ENCODE measurements at places on chromosomes 5 and 9.

- DNase-seq = no peak
Observed at GRCh38 chr5:92513067-92513466, 1068.0 kb downstream of the NR2F1-AS1 start.

DNA sequence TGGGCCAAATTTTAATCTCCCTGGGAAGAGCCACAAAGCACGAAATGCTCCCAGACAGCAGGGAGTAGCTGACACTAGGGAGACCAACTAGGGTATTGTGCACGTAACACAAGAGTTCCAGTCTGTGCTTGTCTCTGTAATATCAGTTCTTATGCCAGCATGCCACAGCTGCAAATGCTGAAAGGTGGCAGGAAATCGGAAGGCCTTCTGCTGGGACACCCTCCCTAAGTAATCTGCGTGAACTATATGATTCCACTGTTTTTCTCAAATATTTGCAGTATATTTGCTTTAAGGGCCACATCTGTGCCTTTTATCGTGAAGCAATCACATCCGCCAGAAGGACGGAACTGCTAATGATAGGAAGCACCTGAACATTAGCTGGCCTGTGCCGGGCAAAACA is 12.6 kb downstream of the VLDLR start:
- no peak for DNase-seq

DNA sequence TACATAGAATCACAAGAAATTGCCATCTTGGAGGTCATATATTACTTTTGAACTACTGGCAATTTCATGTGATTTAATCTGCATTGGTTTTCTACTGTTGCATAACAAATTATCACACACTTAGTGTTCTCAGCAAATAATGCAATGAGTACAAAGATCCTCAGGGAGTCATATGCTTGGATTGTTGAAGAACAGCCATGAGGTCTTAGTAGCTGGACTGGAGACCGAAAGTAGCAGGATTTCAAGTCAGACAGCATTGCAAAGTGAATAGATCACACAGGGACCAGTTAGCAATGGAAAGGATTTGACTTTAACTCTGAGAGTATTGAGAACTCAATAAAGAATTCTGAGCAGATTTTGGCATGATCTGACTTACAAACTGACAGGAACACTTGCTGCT is 32.2 kb upstream of the FRMD3 start:
- no peak for DNase-seq

DNA sequence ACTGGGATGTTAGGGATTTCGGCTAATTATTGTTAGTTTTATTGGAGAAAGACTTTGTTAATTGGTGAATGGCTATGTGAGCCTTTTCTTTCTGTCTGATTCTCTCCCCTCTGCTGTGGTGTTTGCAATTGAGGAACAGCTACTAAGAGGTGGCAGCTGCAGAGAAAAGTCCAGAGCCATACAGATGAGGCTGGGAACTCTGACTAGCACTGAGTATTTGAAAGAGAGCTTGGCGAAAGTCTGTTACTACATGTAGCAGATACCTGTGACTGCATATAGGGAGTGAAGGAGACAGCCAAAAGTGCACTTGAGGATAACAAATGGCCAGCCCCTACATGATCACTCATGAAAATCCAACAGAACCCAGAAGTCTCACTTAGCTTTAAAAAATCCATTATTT is 44.3 kb upstream of the HSPB3 start:
- DNase-seq = no peak

DNA sequence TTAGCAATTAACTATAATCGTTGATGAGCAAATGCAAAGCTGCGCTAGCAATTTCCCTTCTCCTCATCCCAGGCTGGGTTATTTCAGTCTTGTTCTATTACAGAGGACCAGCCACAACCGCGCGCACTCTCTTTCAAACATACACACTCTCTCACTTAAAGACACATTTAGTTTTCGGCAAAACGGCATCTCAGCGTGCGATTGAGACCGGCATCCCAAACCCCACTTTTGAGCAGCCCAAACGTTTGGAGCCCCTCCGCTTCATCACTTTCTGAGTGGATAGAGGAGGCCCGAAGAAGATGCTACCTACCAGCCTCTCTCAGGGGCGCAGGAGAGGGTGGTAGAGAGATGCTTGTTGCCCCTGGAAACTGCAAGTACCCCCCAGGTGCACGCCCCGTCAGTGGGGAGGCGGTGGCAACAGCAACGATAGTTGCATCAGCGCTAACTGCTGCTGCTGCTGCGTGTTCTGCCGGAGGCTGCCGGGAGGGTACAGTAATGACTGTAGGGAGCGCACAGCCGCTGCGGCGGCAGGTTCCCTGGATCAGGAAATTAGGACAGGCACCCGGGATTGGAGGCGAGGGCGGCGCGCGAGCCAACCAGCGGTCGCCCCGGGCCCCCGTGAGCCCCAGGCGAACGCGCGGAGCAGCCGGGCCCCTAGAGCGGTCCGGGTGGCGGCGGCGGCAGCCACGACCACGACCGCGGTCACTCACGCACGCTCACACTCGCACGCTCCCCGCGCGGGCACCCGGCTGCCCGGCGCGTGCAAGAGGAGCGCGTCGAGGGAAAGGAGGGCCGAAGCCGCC is 467 bp upstream of the VLDLR start:
- DNase-seq = peak; percentile 70

GRCh38 chr9:135146766-135147473 is 59.5 kb downstream of the OLFM1 start:
- no peak for DNase-seq

DNA sequence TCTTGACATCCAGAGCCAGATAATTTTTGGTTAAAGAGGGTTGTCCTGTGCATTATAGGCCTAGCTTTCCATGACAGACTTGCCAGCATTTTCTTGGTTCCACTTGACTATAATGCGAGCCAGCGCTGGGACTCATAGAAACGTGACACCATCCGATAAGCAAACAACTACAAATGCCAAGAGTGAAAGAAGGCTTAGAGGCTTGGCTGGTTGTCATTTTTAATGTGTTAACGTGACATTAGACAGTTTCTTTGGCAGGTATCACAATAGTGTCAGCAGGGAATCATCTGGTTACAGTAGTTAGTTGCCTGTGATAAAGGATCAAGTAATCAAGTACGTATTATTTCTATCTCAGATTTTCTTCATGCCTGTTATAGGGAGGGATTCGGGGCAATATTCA is 20.0 kb upstream of the LIFR start:
- peak; percentile 69 for DNase-seq

GRCh38 chr5:136087961-136088871 is 44.4 kb upstream of the SMAD5 start:
- no peak for DNase-seq

- no peak for DNase-seq
Observed at GRCh38 chr5:36664766-36665165, 58.4 kb downstream of the SLC1A3 start.

GRCh38 chr5:88695232-88695631 is 187.8 kb downstream of the MEF2C start:
- no peak for DNase-seq

GRCh38 chr9:134150557-134151214 is 13.7 kb downstream of the RNU6ATAC start:
- no peak for DNase-seq

DNA sequence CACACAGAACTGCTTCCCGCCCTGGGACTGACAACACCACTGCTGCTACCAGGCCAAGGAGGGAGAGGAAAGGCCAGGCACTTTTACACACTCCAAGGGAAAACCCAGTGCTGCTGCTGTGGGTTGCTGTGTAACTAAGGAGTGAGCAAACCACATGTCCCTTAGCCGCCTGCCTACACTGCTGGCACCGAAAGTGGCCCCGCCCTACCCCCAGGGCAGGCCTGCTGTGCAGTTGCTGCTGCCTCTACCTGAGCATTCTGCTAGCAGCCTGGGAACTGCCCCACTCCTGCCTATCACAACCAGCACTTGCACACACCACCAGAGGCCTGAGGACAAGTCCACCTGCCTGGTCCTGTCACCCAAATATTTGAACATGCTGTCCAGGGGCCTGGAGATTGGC is 740.9 kb downstream of the DTWD2 start:
- DNase-seq = no peak

GRCh38 chr5:172064766-172065165 is 58.3 kb upstream of the FBXW11 start:
- DNase-seq = no peak

DNA sequence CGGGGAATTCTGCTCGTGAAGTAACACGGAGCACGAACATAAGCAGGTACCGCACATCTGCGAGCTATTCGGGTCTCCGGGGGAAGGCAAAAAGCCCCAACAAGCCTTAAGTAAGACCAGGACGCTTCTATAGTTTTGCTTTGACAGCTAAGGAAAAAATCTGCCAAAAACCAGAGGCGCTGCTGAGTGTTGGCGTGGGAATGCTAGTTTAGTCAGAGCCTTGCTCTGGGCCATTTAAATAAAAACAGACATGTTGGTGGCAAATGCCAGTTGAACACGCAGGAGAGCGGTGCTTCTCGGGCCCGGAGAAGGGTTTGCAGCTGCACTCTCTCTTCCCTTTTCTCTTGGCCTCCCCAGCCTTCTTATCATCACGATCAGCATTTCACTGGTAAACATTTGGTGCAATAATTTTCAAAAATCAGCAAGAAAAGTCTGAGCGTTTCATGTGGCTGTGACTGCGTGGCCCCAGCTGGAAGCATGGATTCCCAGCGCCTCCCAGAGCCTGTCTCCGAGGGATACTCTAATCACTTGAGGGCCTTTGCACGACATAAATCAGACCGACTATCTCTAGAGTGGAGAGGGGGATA is 6.4 kb upstream of the NOTCH1 start:
- no peak for DNase-seq

- DNase-seq = no peak
Observed at GRCh38 chr9:116646661-116647514, 40.2 kb upstream of the TRIM32 start.

- DNase-seq = no peak
Observed at GRCh38 chr5:173733831-173734501, 117.5 kb upstream of the BOD1 start.

DNA sequence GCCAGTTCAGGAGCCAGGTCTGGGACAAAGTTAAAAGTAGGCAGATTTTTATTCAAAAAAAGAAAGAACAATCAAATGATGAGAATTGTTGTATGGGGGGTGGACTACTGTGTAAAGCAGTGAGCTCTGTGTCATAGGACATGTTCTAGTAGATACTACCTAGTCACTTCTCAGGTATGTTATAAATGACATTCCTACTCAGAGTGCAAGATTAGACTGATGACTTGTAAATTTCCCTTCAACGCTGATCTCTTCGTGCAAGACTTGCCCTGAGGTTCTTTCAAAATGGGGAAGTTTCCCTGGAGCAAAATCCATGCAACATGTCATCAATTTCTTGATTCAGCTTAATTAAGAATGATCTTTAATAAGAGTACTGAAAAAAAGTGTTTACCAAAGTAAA is 175.1 kb downstream of the RORB start:
- DNase-seq = no peak

GRCh38 chr5:180619563-180619915 is 28.2 kb upstream of the SCGB3A1 start:
- no peak for DNase-seq

DNA sequence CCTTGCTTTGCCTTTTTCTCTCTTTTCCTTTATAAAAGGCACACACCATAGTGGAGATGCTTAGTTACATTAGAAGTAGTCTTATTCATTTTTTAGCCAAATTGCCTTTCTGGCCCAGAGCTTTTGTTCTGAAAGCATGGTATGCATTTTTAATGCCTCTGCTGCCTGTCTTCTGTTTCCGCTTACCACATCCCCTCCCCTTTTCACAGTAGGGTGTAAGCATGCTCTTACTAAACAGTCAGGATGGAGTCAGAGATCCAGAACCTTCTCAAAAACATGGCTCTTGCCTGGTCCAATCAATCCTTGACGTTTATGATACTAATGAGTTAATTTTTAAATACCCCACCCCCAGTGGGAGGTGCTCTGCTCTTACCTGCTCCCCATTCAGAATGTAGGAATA is 22.5 kb downstream of the PPP3R2 start:
- no peak for DNase-seq

GRCh38 chr5:128040927-128041326 is 42.6 kb upstream of the SLC12A2 start:
- no peak for DNase-seq

GRCh38 chr9:130426883-130427282 is 17.9 kb upstream of the ASS1 start:
- no peak for DNase-seq

- DNase-seq = no peak
Observed at GRCh38 chr5:76476474-76477038, 73.5 kb downstream of the IQGAP2 start.

DNA sequence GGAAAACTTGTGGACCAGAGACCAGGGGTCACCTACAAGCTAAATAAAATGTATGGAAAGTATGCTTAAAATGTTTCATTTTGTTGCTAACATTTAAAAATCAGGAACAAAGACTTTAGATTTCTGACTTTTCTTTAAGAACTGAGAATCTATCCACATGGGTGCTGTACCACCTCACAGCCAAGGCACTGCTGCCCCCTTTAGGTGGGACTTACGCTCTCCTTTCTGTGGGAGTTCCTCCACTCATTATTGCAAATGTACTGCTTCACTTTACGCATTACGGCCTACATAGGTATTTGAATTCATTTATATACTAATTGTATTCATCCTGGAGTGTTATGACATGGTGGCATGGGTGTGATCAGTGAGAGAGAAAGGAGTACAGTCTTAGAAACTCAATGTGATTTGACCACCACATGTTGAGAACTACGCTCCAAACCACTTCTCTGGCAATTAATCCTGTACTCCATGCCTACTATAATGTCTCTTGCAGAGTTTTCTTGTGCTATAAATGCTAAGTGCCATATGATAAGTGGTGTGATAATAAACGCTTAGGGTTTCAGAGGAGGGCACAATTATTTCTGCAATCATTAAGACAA is 24.7 kb upstream of the CETN3 start:
- DNase-seq = no peak

- DNase-seq = no peak
Observed at GRCh38 chr5:52864371-52864770, 76.7 kb downstream of the ITGA1 start.

DNA sequence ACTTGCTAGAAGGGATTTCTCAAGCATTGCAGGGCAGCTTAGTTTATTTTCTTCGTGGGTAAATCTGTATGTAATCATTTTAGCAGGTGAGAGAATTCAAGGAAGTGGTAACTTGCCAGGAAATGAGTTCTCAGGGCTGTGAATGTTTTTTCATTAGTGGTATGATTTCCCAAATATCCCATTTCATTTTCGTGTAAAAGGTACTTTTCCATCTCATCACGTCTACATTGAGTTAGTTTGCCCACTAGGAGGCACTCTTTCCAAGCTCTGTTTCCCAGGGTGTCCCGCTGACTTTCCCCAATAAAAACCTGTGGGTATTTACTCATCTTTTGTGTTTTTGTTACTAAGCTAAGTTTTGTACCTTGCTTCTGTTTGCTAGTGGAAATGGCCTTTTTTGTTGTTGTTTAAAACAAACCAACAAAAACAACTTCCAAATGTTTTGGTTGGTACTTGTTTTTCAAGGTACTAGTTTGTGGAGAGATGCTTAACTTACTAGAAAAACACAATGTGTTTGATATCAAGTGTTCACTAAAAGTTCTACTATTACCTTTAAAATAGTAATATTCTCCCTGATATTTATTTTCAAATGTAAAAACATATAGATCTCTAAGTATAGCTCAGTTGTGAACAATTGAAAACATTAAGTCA is 373.6 kb downstream of the ADGRV1 start:
- no peak for DNase-seq

- no peak for DNase-seq
Observed at GRCh38 chr9:70403618-70404025, 10.8 kb downstream of the KLF9 start.

Measured in NCI-H2107 (cell line).